Left lung (tissue), 14 donors: ENCODE measurements at places on chromosomes 12 and 14. TPM values are rescaled to one million over a fixed set of nuclear protein-coding genes. Genes with fewer than 3 reads are reported as not detected.

The ENDOU gene
- total RNA-seq: not detected

The KITLG gene
- total RNA-seq: 52.6 TPM

The KCNMB4 gene
- total RNA-seq: 4.0 TPM

The BEST3 gene
- not detected for total RNA-seq

The SPIC gene
- total RNA-seq: not detected

The AICDA gene
- total RNA-seq: 0.24 TPM

The TAS2R31 gene
- total RNA-seq: 3.4 TPM

- no peaks in the 10 kb centered on the region for H3K4me1 ChIP-seq
- no peak for DNase-seq
- peaks cover 5% of the 10 kb centered on the region for H3K36me3 ChIP-seq
- H3K27me3 ChIP-seq: no peaks in the 10 kb centered on the region
Observed at GRCh38 chr12:14880890-14881453, 4.7 kb downstream of the MGP start.

DNA sequence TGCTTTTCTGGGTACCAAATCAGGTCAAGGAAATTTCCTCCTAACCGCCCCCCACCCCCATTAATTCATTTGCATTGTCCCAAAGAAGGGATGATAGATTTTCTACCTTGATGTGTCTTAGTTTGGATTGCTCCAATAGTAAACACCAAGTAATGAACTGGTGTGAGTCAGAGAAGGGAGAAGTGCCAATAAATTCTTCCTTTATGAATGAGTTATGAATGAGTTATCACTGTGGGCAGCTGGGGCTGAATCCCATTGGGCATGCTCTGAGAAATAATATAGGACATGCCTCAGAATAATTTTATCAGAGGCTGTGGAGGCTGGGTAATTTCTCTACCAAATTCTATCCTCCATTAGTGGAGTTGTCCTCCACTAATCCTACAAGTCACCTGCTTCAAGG, 277.9 kb upstream of the FLRT2 start:
- H3K27ac ChIP-seq: no peak overlapping the region
- DNase-seq: no peak
- no peak overlapping the region for H3K4me3 ChIP-seq
- H3K36me3 ChIP-seq: no peaks in the 10 kb centered on the region

GRCh38 chr14:94545131-94545841, 16.0 kb upstream of the SERPINA4 start:
- H3K4me1 ChIP-seq: no peaks in the 10 kb centered on the region
- DNase-seq: no peak
